ENCODE measurements at places on chromosomes 3 and 15.

DNA sequence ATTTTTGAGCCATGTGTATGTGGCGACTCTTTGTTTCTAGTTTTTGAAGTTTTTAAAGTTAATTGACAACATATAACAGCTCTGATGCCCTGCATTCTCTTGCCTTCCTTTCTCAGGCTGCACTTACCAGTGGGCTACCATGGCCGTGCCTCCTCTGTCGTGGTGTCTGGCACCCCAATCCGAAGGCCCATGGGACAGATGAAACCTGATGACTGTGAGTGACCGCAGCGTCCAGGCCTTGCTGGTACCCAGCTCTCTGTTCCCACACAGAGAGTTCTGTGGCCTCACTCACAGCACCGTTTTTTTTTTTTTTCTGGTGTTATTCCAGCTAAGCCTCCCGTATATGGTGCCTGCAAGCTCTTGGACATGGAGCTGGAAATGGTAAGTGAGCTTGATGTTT lies 15.1 kb downstream of the FAH start:
- no peak for DNase-seq

DNA sequence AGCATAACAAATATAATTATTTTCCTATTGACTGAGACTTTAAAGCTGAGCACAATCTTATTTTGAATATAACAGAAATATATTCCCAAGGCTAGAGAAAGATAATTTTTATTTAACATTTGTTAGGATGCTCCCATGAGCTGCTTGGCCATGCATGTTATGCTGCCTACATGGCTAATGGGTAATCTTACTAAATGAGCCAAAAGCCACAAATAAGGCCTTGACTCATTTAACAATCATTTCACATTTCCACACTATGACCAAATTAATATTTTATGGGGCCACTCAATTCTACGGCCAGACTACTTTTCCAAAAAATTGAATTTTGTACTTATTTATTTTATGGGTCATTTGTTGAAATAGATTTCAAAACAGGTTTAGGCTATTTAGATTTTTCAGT lies 141.7 kb downstream of the MEIS2 start:
- no peak for DNase-seq

DNA sequence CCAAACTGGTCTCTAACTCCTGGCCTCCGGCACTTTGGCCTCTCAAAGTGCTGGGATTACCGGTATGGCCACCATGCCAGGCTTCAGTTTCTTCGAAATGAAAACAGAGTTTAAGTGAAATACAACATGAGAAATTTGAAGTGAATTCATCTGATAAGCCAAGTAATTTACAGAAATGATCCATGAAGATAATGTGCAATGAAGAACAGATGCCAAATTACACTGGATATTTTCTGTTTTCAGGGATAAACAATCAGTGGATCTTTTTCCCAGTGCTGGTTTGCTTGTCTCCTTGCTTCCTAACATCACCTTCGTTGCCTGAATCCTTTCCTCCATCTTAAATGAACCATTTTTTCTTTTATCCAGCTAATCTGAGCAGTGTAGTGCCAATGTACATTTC lies 46.2 kb upstream of the SUCLG2 start:
- no peak for DNase-seq

GRCh38 chr15:100537331-100537730 lies 8.6 kb upstream of the CERS3 start:
- no peak for DNase-seq

- DNase-seq = no peak
Observed at GRCh38 chr3:134394380-134394779, 20.1 kb upstream of the AMOTL2 start.

GRCh38 chr3:118487734-118488133 lies 546.9 kb downstream of the IGSF11 start:
- no peak for DNase-seq

DNA sequence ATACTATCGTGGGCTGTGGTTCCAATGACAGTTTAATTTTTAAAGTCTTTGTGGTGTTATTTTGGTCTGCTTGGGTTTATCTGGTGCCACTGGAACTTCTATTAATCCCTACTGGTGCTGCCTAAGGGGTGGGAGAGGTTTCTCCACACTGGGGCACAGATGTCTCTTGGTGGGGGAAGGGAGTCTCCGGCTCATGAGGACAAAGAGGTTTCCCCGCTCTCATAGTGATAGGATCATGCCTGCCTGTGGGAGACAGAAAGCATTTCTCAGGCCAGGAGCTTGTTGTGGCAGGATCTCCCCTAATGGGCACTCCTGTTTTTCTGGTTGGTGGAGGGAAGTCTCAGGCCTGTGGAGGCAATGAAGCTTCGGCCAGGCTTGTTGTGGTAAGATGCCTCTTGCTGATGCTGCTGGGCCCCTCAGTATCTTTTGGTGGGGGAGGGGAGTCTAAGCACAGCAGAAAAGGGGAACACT lies 84.3 kb upstream of the THRB start:
- DNase-seq = no peak

- DNase-seq = peak; percentile 69
Observed at GRCh38 chr15:52780172-52780980, 9.8 kb downstream of the ONECUT1 start.

DNA sequence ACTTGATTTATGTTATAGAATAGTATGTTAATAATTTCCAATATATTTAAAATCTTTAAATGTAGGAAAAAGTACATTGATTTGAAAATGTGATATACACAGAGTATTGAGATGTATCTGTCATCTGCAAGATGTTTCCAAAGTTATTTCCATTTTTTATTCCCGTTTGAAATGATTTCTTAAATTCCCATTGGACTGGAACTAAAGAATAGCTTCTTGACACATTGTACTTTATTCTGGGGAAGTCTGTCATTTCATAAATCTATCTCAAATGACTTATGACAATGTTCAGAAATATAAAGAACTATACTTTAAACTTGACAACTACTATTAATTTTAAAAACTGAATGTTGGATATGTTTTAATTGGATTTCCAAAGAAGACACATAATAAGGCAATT lies 489.6 kb downstream of the ROBO2 start:
- no peak for DNase-seq

DNA sequence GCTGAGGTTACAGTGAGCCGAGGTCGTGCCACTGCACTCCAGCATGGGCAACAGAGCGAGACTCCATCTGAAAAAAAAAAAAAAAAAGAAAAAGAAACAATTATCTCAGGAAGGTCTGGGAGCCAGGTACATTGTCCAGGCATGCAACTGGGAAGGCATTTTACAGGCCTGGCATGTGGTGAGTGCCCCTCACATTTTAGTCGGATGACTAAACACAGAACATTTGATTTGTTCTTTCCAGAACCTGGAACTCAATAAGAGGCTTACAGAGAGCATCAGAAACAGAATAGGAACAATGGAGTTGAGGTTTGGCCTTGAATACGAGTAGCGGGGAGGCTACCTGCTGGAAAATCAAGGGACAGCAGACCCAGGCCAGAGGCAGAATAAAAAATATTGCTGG lies 33.7 kb upstream of the IGF1R start:
- no peak for DNase-seq

DNA sequence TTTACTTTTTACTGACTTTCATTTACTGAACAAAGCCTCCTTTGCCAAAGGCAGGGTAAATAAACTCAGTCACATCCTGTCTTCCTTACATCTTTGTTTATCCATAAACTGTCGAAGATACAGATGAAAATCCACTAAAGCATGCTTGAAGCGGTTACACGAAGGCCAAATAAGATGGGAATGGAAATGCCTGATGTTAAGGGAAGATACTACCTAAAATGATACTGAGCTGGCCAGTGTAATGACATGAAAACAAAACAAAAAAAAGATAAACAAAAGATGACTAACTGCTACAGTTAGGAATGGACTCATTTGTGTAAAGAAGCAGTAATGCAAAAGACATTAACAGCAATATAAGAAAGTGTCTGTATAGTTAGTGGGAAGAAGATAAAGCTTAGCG lies 114.7 kb upstream of the ADAMTS9 start:
- no peak for DNase-seq

- no peak for DNase-seq
Observed at GRCh38 chr3:105822171-105823123, 46.4 kb downstream of the CBLB start.

GRCh38 chr15:40372981-40373380 lies 9.5 kb upstream of the KNSTRN start:
- DNase-seq = no peak

DNA sequence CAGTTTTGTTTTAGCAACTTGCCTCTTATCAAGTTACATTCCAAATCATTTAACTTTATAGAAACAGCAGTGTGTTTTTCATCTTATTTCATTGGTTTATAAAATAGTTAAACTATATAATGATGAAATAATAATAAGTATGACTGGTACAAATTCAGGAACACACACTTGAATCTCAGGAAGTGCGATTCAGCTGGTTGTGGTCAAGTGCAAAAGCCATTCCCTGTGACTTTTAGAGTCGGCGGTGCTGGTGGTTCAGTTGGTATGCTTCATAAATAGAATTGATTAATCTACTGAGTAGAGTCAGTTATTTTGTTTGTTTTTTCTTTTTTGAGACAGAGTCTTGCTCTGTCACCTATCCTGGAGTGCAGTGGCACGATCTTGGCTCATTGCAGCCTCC lies 22.7 kb downstream of the SACM1L start:
- DNase-seq = no peak

GRCh38 chr3:62228467-62228866 lies 144.9 kb downstream of the FEZF2 start:
- no peak for DNase-seq

DNA sequence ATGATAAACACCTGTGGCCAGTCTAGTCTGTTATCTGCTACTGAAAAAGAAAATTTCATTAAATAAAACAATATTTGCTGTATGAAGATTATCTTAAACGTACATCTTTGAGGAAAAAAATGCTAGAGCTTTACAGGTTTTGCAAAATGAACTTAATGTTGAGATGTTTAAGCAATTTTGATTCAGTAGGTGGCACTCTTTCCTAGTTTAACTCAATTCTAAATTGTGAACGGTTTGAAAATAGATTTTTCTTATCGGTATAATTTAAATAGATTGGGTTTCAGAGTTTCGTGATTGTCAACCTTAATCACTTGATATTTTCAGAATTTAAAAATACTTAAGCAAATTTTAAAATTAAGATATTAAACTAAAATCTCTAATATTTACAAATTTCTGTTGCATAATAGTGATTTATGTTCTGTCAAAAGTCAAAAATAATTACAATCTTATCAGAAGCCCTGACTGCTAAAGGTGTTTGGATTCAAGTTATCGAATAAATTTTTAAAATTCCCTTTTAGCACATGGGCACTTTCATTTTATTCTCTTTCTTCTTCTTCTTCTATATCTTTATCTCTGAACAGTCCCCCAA lies 7.0 kb upstream of the RNF111 start:
- DNase-seq = no peak

- DNase-seq = no peak
Observed at GRCh38 chr3:126180477-126181397, at the start of gene ALDH1L1. TSS of gene ALDH1L1 (minus strand) at chr3:126180586. CDS start at chr3:126160979, 19,607 bp downstream.

- DNase-seq = no peak
Observed at GRCh38 chr15:42710662-42711061, 26.3 kb downstream of the CDAN1 start.

GRCh38 chr15:40157778-40158447 lies 3.0 kb upstream of the BUB1B start:
- no peak for DNase-seq

- no peak for DNase-seq
Observed at GRCh38 chr3:138888560-138888959, 53.8 kb upstream of the PIK3CB start.

- DNase-seq = no peak
Observed at GRCh38 chr3:38782148-38782547, 33.9 kb downstream of the SCN10A start.

- no peak for DNase-seq
Observed at GRCh38 chr15:62026487-62027262, 33.6 kb downstream of the VPS13C start.

DNA sequence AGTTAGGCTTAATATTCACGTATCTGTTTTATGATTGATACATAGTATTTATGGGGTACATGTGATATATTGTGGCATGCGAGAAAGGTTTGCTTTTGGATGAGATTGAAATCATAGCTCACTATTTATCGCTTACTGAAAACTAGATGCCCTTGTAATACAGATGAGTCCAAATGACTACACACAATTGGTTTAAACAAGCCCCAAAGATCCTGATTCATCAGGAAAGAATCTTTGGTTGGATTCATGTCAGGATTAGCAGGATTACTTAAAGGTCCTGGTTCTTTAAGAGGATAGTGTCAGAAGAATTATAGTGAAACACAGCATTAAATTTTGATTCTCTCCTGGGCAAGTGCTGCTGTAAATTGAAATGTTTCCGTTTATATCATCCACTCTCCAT lies 18.6 kb upstream of the AADAC start:
- no peak for DNase-seq

DNA sequence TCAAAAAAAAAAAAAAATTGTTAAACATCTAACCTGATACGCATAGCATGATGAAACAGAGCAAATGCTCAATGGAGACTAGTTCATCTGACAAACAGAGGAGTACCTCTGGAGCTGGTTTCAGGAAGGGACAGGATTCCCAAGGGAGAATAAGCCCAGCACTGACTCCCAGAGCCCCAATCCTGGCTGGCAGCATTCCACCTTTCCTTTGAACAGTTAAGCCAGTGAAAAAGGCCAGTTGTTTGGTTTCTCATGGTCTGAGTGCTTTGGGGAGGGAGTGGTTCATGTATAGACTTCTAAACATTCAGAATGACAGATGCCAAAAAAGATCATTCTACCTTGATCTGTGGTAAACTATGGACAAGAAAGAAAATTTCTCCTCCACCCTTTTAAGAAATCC lies 277.9 kb upstream of the RARB start:
- no peak for DNase-seq

GRCh38 chr15:64619880-64620839 lies 155.2 kb downstream of the RBPMS2 start:
- no peak for DNase-seq

GRCh38 chr3:184372911-184373310 lies 5.1 kb downstream of the THPO start:
- DNase-seq = no peak

- DNase-seq = no peak
Observed at GRCh38 chr3:71118436-71118835, 465.1 kb downstream of the FOXP1 start.

- no peak for DNase-seq
Observed at GRCh38 chr15:56207092-56207491, 36.6 kb downstream of the RFX7 start.

Measured in activated T-cell treated with anti-CD3 and anti-CD28 coated beads, Interleukin-2, amount 50 U/mL, for 1 hour (primary cell).